ENCODE measurements at places on chromosomes 3 and 15. TPM values are rescaled to one million over a fixed set of nuclear protein-coding genes. Genes with fewer than 3 reads are reported as not detected.

UBA7 gene
- total RNA-seq = 269 TPM

DNA sequence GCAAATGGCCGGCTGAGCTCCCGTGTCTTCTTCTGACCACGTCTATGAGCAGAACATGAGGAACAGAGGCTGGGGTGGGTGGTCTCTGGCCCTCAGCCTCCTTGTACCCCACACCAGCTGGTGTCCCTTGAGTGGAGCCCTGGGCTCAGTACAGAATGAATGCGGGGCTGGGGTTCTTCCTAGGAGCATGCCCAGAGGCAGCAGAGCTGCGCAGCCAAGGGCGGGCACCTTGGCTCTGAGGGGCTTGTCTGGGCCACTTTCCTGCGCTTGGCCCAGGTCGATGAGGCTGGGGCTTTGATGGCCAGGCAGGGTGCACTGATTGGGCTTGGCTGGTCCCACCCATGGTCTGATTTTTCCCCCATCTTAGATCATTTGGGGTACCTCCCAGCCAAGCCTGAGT is 6.4 kb downstream of the SCN5A start:
- H3K27ac ChIP-seq = no peak overlapping the region
- peaks cover 6% of the 10 kb centered on the region for H3K27me3 ChIP-seq
- no peak overlapping the region for H3K4me3 ChIP-seq
- H3K36me3 ChIP-seq = no peaks in the 10 kb centered on the region
- DNase-seq = no peak
- H3K4me1 ChIP-seq = no peaks in the 10 kb centered on the region

GRCh38 chr3:108006881-108007331 is 83.9 kb downstream of the CD47 start:
- H3K4me1 ChIP-seq = no peaks in the 10 kb centered on the region
- H3K27me3 ChIP-seq = no peaks in the 10 kb centered on the region
- no peak overlapping the region for H3K4me3 ChIP-seq
- H3K27ac ChIP-seq = no peak overlapping the region

LMAN1L gene
- total RNA-seq = 0.39 TPM

ZMYND10 gene
- total RNA-seq = 4.2 TPM

- H3K27ac ChIP-seq = peak overlapping the region; percentile 100
- peak; percentile 89 for DNase-seq
- H3K4me1 ChIP-seq = peaks cover 16% of the 10 kb centered on the region
- H3K27me3 ChIP-seq = no peaks in the 10 kb centered on the region
- H3K36me3 ChIP-seq = no peaks in the 10 kb centered on the region
Measured at GRCh38 chr15:50906954-50907600, 1.4 kb upstream of the AP4E1 start.

DNA sequence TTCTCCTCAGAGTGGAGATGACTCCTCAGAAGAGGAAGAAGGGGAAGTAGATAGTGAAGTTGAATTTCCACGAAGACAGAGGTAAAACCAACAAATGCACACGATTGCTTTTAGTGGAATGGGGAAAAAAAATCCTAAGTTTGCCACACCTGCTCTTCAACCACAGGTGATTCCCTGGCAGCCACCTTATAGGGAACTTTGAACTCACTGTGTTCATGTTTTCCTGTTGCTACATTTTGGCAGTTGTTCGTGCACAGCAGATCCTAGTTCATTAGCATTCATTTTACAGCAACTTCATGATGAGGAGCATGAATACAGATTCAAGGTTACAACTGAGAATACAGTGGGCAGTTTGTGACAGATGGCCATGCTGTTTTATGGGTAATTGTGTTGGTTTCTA is 21.5 kb downstream of the TMEM41A start:
- no peaks in the 10 kb centered on the region for H3K4me1 ChIP-seq
- no peaks in the 10 kb centered on the region for H3K36me3 ChIP-seq
- no peaks in the 10 kb centered on the region for H3K27me3 ChIP-seq
- no peak for DNase-seq
- H3K4me3 ChIP-seq = no peak overlapping the region
- H3K27ac ChIP-seq = no peak overlapping the region

DNA sequence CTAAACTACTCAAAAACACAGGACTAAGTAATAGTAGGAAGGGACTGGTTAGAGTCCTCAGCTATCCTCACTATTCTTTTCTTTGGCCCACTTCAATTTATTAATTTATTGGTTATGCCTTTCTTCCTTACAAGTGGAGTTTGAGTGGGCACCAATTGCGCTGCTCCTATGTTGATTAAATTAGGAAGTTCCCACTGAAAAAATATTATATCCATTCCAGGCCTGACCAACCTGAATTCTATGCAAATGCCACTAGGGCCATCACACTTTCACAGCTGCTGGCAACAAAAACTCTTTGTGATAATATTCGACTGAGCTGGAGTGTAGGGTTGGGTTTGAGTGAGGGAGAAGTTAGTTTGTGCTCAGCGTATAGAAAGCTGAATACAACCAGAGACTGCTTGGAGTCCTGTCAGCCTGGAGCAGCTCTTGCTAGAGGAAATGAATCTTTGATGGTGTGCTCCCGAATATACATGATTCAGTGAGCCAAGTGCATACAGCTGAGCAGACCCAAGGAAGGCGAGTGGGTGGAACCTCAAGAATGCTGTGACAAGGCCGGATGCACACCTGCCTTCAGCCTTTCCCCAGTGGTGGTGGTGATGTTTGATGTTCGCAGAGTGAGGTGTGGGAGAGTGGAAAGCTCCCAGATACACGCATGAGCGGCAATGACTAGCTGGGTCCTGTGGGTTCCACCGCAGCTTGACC is 1.5 kb downstream of the ARHGEF3 start:
- DNase-seq = peak; percentile 73
- H3K4me1 ChIP-seq = peaks cover 53% of the 10 kb centered on the region
- H3K27ac ChIP-seq = peak overlapping the region; percentile 79
- peak overlapping the region; percentile 86 for H3K4me3 ChIP-seq

DNA sequence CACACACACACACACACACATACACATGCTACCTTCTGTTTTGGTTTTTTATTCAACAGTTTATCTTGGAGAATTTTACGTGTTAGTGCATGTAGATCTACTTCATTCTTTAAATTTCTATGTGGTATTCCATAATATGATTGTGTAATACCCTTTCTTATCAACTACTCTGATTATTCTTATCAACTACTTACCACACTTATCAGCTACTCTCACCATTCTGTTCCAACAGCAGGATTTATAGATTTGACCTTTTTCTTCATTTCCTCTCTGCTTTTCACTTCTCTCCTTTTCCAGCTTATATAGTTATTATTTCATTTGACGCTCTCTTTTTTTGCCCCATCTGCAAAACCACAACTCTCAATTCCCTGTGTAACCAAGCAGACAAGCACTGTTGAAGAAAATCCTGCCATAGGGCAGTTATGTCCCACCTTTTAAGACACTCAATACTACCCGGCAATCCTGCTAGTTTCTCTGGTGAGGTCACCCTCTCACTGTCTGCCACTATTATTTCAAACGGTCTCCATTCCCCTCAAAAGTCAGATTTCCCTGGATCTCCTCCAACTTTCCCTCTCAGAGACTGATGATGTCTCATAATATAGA is 56.9 kb upstream of the SATB1 start:
- no peak overlapping the region for H3K4me3 ChIP-seq
- H3K4me1 ChIP-seq = no peaks in the 10 kb centered on the region
- no peak overlapping the region for H3K27ac ChIP-seq
- DNase-seq = no peak
- no peaks in the 10 kb centered on the region for H3K36me3 ChIP-seq

DNA sequence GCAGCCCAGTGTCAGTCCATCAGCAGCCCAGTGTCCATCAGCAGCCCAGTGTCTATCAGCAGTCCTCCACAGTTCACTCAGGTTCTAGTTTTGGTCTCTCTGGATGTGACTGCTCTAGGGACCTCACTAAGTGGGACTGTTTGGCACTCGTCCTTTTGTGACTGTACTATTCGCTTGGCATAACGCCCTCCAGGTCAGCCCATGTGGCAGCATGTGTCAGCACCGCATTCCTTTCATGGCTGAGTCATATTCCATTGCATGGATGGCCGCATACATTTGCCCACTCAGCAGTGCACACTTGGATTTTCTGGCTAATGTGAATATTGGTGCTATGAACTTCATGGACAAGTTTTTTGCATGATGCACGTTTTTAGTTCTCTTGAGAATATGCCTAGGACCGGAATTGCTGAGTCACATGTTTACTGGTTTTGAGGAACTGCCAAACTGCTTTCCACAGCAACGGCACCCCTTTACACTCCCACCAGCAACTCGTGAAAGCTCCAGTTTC is 16.4 kb downstream of the CHST13 start:
- no peaks in the 10 kb centered on the region for H3K36me3 ChIP-seq
- no peak overlapping the region for H3K27ac ChIP-seq
- no peak overlapping the region for H3K4me3 ChIP-seq

MFN1 gene
- 52.0 TPM for total RNA-seq

GRCh38 chr3:197791892-197792647 is 1.0 kb downstream of the LRCH3 start:
- peak overlapping the region; percentile 94 for H3K27ac ChIP-seq
- peak; percentile 47 for DNase-seq
- peaks cover 34% of the 10 kb centered on the region for H3K4me1 ChIP-seq
- H3K36me3 ChIP-seq = no peaks in the 10 kb centered on the region
- H3K4me3 ChIP-seq = peak overlapping the region; percentile 91

- no peak overlapping the region for H3K27ac ChIP-seq
- H3K4me3 ChIP-seq = no peak overlapping the region
- no peaks in the 10 kb centered on the region for H3K4me1 ChIP-seq
- DNase-seq = no peak
- H3K36me3 ChIP-seq = peaks cover 73% of the 10 kb centered on the region
Measured at GRCh38 chr15:60351066-60351465, 46.7 kb downstream of the ANXA2 start.

DNA sequence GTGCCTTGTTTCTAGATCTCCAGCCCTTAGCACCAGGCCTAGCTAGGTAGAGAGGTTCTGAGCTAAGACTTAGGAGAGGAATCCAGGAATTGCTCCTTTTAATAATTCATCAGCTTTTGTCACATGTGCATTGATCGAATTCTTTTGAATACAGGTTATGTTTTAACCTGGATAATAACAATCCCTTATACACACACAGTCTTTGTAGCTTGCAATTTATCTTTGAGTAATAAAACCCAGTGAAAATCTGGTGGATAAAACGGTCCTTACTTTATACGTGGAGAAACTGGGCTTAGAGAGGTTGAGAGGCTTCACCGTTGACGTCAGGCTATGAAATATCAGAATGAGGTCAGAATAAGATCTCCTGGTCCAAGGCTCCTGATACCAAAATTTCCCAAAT is 7.2 kb upstream of the SCN10A start:
- H3K27me3 ChIP-seq = no peaks in the 10 kb centered on the region
- no peak overlapping the region for H3K27ac ChIP-seq
- H3K4me1 ChIP-seq = no peaks in the 10 kb centered on the region
- H3K4me3 ChIP-seq = no peak overlapping the region
- DNase-seq = no peak

- DNase-seq = no peak
- no peaks in the 10 kb centered on the region for H3K27me3 ChIP-seq
- no peak overlapping the region for H3K27ac ChIP-seq
Measured at GRCh38 chr3:54857343-54857742, 70.5 kb downstream of the LRTM1 start.

DNA sequence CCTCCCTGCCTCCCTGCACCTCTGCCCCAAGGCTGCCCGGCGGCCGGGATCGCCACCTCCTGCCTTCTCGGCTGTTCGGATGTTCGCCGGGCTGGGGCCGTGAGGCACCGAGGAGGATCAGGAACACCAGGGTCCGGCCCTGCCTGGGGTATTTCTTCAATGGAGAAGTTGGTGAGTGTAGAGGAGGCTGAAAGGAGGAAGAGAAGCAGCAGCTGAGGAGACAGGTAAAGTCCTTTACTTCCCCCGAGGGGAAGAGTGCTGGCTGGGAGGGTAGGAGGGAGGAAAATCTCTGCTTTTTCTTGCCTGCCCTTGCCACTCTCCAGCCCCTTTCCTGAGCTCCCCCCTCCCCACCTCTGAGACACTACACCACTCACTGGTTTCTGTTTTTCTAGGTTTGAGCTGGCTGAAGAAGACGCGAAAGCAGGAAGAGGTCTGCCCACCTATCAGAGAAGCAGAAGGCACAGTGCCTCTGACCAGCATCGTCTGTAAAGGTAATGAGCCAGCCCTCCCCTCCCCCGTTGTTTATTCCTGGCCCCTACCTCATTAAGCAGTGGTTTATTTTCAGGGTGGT is 519 bp downstream of the ASB7 start:
- H3K4me1 ChIP-seq = peaks cover 52% of the 10 kb centered on the region
- H3K27ac ChIP-seq = peak overlapping the region; percentile 95
- peak overlapping the region; percentile 79 for H3K4me3 ChIP-seq
- no peaks in the 10 kb centered on the region for H3K27me3 ChIP-seq

GRM7 gene
- total RNA-seq = not detected

TMCC1 gene
- 36.4 TPM for total RNA-seq

- H3K4me1 ChIP-seq = peaks cover 5% of the 10 kb centered on the region
- H3K36me3 ChIP-seq = no peaks in the 10 kb centered on the region
- no peak overlapping the region for H3K4me3 ChIP-seq
Measured at GRCh38 chr15:40249477-40250303, 10.8 kb downstream of the PAK6 start.

- no peak overlapping the region for H3K27ac ChIP-seq
- H3K27me3 ChIP-seq = no peaks in the 10 kb centered on the region
- peaks cover 16% of the 10 kb centered on the region for H3K36me3 ChIP-seq
- no peak overlapping the region for H3K4me3 ChIP-seq
Measured at GRCh38 chr3:108861401-108861800, 38.8 kb downstream of the TRAT1 start.

- no peak for DNase-seq
- H3K4me3 ChIP-seq = no peak overlapping the region
- H3K36me3 ChIP-seq = no peaks in the 10 kb centered on the region
- H3K27ac ChIP-seq = no peak overlapping the region
Measured at GRCh38 chr15:98083203-98083910, 122.9 kb downstream of the ARRDC4 start.

PATL2 gene
- total RNA-seq = 62.8 TPM

- no peaks in the 10 kb centered on the region for H3K4me1 ChIP-seq
- H3K4me3 ChIP-seq = no peak overlapping the region
- no peak overlapping the region for H3K27ac ChIP-seq
- H3K27me3 ChIP-seq = no peaks in the 10 kb centered on the region
Measured at GRCh38 chr3:129567939-129568338, 25.0 kb downstream of the H1-8 start.

- H3K4me1 ChIP-seq = no peaks in the 10 kb centered on the region
- no peak for DNase-seq
- no peaks in the 10 kb centered on the region for H3K27me3 ChIP-seq
Measured at GRCh38 chr3:26682406-26682805, 59.8 kb downstream of the LRRC3B start.

GRCh38 chr3:177724020-177724638 is 526.8 kb upstream of the TBL1XR1 start:
- H3K4me1 ChIP-seq = peaks cover 11% of the 10 kb centered on the region
- no peak overlapping the region for H3K4me3 ChIP-seq
- no peaks in the 10 kb centered on the region for H3K27me3 ChIP-seq
- no peaks in the 10 kb centered on the region for H3K36me3 ChIP-seq
- no peak overlapping the region for H3K27ac ChIP-seq

Data from CD4-positive, alpha-beta memory T cell (primary cell).